ENCODE measurements at places on chromosomes 12 and 14. TPM values are rescaled to one million over a fixed set of nuclear protein-coding genes. Genes with fewer than 3 reads are reported as not detected.

DNA sequence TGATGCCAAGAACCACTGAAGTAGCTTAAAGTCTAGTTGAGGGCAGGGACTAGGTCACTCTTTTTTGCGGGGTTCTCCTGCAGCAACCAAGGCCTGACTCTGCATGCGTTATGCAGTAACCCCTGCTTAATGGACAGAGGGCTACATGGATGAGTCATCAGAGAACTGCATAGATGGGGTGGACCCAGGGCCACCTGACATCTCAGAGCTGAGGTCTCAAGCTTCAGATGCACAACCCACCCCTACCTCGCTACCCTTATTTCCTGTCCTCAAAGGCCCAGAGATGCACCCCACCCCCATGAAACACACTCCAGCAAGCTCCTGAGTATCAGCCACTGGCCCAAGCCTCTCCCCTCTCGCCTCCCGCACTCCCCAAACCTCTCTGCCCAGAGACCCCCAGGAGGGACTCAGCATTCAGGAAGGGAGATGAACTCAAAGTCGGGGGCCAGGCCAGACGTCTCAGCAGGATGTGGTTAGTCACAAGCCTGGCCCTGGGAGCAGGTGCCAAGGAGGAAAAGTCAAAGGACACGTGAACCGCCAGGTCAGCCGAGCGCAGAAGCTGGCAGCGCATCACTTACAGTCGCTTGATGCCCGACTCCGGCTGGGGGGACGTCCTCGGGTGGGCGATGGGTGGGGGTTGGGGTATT is 25.8 kb downstream of the SNRNP35 start:
- peak; percentile 66 for DNase-seq

DNA sequence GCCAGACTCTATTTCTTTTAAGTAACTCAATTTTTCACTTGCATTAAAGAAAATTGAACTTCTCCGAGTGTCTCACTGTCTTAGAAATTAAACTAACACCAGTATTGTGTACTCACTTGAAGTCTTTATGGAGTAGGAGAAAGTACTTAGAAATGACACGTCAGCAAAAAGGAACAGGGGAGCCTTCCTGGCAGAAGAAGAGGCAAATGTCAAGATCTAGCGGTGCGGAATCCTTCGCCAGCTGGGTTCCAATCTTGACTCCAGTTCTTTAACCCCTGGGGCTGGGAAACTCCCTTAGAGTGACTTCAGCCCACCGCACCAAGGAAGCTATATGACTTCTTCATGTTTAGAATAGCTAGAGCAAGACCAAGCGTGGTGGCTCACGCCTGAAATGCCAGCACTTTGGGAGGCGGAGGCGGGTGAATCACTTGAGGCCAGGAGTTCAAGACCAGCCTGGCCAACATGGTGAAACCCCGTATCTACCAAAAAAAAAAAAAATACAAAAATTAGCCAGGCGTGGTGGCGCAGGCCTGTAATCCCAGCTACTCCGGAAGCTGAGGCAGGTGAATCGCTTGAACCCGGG is 34.4 kb downstream of the WBP11 start:
- DNase-seq, result no peak

DNA sequence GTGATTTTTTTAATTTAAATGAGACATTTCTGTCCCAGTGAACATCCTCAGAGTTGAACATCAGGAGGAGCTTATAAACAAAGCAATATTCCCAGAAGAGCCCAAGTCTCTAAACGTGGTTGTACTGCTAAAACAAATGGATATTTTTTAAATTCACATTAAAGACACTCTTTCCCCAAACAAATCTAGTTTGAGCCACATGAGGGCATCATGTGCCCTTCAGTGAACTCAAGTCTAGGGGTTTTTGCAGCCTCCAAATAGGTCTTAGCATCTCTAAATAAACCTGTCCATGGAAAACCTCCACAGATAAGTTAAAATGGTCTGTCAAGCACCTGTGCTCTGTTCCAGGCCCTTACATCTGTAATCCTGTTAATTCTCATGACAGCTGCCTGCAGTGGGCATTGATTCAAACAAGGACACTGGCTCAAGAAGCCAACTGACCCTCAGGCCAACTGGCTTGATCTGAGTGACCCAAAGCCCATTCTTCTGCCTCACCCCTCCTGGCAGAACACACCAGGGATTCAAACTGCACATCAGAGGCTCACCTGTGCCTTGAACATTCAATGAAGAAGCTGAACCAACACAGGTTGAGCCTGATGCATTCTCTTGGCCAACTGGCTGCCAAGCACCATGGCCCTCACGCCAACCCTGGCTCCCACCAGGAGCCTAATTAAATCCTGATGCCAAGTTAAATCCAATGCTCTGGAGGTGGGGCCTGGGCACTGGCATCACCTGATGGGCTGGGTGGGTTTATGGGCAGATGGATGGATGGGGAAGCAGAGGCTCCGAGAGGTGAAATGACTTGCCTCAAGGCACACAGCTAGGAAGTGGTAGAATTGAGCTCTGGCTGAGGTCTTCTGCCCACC is 8.6 kb downstream of the ISCU start:
- no peak for DNase-seq

DNA sequence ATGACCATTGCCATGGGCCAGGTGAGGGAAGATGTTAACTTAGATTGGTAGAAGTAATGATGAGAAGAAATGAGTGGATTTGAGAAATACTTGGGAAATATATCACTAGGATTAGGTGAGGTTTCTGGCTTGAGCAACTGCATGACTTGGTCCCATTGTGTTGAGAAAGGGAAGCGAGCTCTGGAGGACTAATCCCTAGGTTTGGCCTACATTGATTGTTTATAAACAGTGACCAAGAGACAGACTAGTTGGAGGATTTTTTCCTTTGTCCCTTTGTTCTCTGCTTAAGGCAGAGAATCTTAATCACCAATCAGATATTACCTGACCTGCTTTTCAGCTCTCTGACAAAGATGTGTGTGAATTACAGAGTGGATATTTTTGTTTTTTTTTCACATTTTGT is 100.5 kb downstream of the AEBP2 start:
- no peak for DNase-seq

- DNase-seq, result peak; percentile 91
These were observed 834 bp downstream of the RASSF8 start for GRCh38 chr12:25959071-25959961.

DNA sequence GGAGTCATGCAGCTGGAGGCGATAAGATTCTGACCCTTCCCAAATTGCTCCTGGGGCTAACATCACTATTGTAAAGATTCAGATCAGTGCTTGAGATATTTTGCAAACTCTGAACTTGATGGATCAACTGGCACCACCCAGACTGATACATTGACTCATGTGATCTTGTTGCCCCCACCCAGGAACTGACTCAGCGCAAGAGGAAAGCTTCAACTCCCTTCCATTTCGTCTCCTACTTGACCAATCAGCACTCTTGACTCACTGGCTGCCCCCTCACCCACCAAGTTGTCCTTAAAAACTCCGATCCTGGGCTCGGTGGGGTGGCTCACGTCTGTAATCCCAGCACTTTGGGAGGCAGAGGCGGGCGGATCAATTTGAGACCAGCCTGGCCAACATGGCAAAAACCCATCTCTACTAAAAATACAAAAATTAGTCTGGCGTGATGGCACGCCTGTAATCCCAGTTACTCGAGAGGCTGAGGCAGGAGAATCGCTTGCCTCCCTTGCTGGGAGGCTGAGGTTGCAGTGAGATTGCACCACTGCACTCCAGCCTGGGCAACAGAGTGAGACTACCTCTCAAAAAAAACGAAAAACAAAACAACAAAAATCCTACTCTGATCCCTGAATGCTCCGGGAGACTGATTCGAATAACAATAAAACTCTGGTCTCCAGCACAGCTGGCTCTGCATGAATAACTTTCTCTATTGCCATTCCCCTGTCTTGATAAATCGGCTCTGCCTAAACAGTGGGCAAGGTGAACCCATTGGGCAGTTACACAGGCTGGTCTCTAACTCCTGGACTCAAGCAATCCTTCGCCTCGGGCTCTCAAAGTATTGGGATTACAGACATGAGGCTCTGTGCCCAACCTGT is 9.8 kb upstream of the ARF6 start:
- DNase-seq, result no peak

DNA sequence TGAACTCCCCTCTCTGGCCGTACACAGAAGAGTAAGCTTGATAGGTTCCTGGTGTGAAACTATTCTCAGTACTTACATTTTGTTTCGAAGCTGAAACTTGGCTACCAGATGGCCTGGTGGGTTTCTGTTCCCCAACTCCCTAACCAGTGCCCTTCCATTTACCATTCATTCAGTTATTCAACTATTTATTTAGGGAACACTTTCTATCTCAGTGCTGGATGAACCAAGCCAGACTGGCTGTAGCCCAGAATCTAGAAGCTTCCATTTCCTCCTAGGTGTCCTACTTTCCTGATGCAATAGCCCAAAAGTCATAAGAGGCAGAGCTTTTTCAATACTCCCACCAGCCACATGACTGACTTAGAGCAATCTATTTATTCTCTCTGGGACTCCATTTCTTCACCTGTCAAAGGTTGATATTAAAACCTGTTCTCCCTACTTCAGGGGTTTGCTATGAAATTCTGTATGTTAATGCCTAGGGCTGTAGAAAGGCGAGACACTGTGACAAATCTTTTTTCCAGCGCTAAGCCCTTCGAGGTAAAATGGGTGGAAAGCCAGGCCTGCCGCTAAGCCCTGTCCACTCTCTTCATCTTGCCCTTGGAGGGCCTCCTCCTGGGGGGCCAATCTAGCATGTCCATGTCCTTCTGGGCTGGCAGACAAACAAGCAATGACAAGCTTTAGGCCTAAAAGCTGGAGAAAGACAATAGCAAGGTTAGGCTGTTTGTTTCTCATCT is 8.1 kb upstream of the IRF2BPL start:
- peak; percentile 65 for DNase-seq

DNA sequence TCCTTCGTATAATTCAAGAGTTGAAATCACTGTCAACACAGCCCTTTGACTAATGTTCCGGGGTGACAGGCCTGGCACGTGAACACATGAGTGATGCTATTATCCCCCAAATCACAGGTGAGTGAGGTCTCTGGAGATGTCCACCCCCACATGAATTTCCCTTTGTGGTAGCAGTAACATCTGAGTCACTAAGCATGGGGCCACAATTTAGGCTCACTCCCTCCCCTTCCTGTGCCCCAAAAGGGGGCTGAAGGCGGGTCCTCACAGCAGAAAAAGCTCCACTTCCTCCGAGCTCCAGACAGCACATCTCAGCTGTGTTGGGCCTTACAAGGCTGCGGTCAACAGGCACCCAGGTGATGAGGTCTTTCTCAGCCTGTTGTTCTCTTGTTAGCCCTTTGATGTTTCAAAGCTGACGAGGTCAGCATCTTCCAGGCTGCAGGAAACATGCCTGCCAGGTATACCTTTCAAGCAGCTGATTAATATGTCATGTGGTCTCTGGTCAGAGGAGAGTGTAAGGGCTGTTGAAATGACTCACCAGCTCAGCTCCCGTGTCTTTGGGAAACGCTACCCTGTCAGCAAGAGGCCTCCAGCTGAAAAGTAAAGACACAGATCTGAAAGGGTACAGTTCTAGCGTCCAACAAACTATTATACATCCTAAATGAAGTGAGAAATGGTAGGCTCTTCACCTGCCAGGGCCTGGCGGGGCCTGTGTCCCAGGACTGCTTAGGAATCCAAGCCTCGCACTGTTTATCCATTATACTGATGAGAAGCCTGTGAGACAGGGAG is 107.3 kb downstream of the ZFP36L1 start:
- DNase-seq, result peak; percentile 77

DNA sequence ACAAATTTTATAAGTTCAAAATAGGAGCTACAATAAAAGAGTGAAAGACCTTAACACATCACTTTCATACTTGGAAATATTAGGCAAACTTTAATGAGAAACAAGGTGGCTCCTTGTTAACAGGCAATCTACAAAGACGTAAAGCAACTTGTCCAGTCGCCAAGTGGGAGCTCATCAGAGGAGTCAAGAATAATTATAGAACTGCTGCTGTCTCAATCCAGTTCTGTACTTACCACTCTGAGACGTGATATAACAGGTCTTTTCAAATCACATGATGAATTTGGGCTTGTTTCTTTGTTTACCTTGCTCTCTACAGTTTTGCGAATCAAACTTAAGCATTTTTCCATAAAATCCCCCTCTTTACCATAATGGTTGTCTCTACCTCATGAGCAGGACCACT is 3.6 kb downstream of the YBX3 start:
- DNase-seq, result no peak

DNA sequence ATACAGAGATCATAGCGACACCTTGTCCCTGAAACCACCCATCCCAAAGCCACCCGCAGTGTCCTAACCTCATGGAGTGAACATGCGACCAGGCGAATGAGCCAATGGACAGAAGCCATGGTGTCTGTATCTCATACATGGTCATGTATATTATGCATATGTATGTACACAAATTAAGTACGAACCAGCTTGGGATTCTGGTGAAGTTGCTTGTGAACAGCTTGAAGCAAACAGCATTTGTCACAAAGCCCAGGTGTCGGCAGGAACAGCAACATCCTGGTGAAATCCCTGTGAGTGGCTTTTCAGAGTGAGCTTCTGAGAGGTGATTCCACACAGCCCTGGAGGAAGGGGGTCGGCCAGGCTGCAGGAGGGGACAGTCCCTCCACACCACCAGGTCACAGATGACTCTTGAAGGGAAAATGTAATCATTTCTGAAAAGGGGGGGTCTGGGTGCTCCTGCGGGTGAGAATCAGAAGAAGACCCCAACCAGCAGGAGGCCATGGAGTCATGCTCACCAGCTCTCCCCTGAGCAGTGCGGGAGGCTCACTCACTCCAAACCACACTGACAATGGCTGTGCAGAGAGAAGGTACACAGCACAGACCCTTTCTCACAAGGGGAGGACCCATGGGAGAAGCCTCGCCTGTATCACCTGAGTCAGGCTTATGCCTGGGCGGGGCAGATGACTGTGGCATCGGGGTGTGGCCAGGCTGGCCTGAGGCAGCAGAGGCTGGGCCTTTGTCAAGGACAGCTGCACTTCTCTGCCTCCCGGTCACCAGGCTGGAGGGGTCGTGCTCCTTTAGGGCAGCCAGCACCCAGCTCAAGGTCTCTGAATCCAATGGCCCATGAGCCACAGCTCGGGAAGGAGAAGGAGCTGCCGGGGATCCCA is 14.3 kb downstream of the CHGA start:
- no peak for DNase-seq

GRCh38 chr12:103268831-103269514 is 226.8 kb downstream of the C12orf42 start:
- DNase-seq, result no peak

GRCh38 chr14:84969501-84969900 is 560.4 kb upstream of the FLRT2 start:
- DNase-seq, result no peak

DNA sequence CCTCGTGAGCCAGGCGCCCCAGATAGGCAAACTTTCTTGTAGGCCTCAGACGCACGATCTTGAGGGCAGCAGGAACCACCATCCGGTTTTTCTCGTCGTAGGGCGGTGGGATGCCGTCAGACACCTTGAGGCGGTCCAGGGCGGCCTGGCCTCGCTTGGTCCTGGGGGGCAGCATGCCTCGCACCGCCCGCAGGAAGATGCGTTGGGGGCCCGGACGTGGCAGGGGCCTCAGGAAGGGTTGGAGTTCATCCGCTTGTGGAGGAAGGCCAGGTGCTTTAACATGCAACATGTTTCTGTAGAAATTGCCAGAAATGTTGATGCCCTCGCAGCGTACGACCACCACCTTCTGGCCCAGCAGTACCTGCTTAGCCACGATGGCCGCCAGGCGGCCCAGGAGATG is 5.5 kb upstream of the TSPAN9 start:
- DNase-seq, result no peak

GRCh38 chr12:93167331-93167730 is 210.4 kb upstream of the NUDT4 start:
- no peak for DNase-seq

The BDKRB1 gene
- total RNA-seq, result 0.72 TPM

The LGALS3 gene
- total RNA-seq, result 433 TPM

The PLEKHD1 gene
- under 0.01 TPM for total RNA-seq

The PTPRQ gene
- total RNA-seq, result 5.4 TPM

The ANKRD33 gene
- not detected for total RNA-seq

The IFT81 gene
- total RNA-seq, result 18.5 TPM

The UNG gene
- 41.8 TPM for total RNA-seq

The SLC6A15 gene
- total RNA-seq, result under 0.01 TPM
